ENCODE measurements at places on chromosomes 6 and 20. TPM values are rescaled to one million over a fixed set of nuclear protein-coding genes. Genes with fewer than 3 reads are reported as not detected.

SPDEF gene
- total RNA-seq, result 7.9 TPM

TCF15 gene
- not detected for total RNA-seq

GRCh38 chr6:30769088-30769852, 24.9 kb upstream of the IER3 start:
- peaks cover 26% of the 10 kb centered on the region for H3K36me3 ChIP-seq
- H3K4me3 ChIP-seq, result peak overlapping the region; percentile 53
- H3K27me3 ChIP-seq, result no peaks in the 10 kb centered on the region
- peaks cover 69% of the 10 kb centered on the region for H3K4me1 ChIP-seq
- peak overlapping the region; percentile 93 for H3K27ac ChIP-seq

HFE gene
- total RNA-seq, result 24.9 TPM

DNA sequence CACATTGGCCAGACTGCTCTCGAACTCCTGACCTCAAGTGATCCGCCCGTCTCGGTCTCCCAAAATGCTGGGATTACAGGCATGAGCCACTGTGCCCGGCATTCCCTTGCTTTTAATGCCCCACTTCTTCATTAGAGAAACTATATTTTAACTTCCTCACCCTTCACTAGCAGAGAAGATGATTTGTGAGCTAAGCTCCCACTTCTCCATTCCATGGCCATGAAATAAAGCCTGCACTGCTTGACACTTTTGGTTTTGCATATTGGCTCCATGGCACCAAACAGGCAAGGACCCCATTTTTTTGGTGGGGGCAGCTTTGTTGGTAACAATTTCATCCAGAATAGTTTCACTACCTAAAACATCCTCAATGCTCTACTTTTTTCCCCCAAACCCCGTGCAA, 145.3 kb downstream of the TFAP2B start:
- H3K4me1 ChIP-seq, result no peaks in the 10 kb centered on the region
- no peaks in the 10 kb centered on the region for H3K36me3 ChIP-seq
- no peak for DNase-seq
- no peak overlapping the region for H3K27ac ChIP-seq
- H3K27me3 ChIP-seq, result no peaks in the 10 kb centered on the region

DNA sequence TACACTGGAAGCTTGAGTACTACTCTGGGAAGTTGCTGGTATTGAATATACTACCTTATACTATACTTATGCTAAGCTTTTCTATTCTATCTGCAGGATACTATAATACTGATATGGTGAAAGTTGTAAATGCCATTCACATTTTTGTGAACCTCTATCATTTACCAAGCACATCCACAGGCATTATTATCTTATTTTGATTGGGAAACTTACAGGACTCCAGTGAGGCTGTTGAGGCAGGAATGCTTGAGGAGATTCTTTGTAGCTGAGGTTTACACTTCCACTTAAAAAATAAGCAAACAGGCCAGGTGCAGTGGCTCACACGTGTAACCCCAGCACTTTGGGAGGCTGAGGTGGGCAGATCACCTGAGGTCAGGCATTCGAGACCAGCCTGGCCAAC, 442.9 kb downstream of the QKI start:
- no peak overlapping the region for H3K4me3 ChIP-seq
- DNase-seq, result no peak
- H3K27ac ChIP-seq, result no peak overlapping the region

- DNase-seq, result no peak
- no peaks in the 10 kb centered on the region for H3K4me1 ChIP-seq
- H3K27me3 ChIP-seq, result no peaks in the 10 kb centered on the region
- no peaks in the 10 kb centered on the region for H3K36me3 ChIP-seq
- no peak overlapping the region for H3K4me3 ChIP-seq
- H3K27ac ChIP-seq, result no peak overlapping the region
Measured at GRCh38 chr6:89372506-89372901, 20.0 kb upstream of the UBE2J1 start.

RUNX2 gene
- total RNA-seq, result 0.66 TPM

OR2J3 gene
- not detected for total RNA-seq

GRCh38 chr6:2429460-2429859, 184.1 kb upstream of the GMDS start:
- H3K4me3 ChIP-seq, result no peak overlapping the region
- DNase-seq, result no peak
- no peak overlapping the region for H3K27ac ChIP-seq
- H3K4me1 ChIP-seq, result peaks cover 17% of the 10 kb centered on the region
- H3K36me3 ChIP-seq, result no peaks in the 10 kb centered on the region
- no peaks in the 10 kb centered on the region for H3K27me3 ChIP-seq

DNA sequence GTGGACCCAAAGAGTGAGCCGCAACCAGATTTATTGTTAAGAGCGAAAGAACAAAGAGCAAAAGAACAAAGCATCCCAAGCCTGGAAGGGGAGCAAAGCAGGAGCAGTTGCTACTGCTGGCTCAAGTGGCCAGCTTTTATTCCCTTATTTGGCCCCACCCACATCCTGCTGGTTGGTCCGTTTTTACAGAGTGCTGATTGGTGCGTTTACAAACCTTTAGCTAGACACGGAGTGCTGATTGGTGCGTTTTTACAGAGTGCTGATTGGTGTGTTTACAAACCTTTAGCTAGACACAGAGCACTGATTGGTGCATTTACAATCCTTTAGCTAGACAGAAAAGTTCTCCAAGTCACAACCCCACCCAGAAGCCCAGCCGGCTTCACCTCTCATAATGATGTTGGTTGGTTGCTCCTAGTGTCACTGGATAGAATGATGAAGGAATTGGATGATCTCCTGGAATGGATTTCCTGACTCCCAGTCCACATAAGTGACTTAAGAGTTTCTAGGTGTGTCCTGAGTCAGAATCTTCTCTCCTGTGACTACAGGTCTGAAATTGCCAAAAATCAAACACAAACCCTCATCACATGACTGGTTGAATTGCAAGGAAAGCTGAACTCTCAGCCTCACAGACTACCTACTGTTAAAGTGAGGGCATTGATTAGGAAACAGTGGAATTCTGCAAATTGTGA, 52.1 kb upstream of the CAP2 start:
- no peak overlapping the region for H3K4me3 ChIP-seq
- no peaks in the 10 kb centered on the region for H3K36me3 ChIP-seq
- H3K4me1 ChIP-seq, result no peaks in the 10 kb centered on the region
- H3K27ac ChIP-seq, result no peak overlapping the region
- no peaks in the 10 kb centered on the region for H3K27me3 ChIP-seq
- DNase-seq, result no peak

ARHGAP40 gene
- total RNA-seq, result 8.3 TPM

- no peaks in the 10 kb centered on the region for H3K4me1 ChIP-seq
- no peaks in the 10 kb centered on the region for H3K27me3 ChIP-seq
- no peak overlapping the region for H3K4me3 ChIP-seq
- DNase-seq, result no peak
- no peak overlapping the region for H3K27ac ChIP-seq
Measured at GRCh38 chr20:9103955-9104354, 35.1 kb downstream of the PLCB4 start.

GRCh38 chr6:138648127-138648526, 125.4 kb upstream of the CCDC28A start:
- no peaks in the 10 kb centered on the region for H3K4me1 ChIP-seq
- no peak for DNase-seq
- H3K4me3 ChIP-seq, result no peak overlapping the region
- no peaks in the 10 kb centered on the region for H3K27me3 ChIP-seq
- H3K27ac ChIP-seq, result no peak overlapping the region

- H3K27ac ChIP-seq, result no peak overlapping the region
- DNase-seq, result no peak
- peaks cover 18% of the 10 kb centered on the region for H3K4me1 ChIP-seq
- H3K4me3 ChIP-seq, result no peak overlapping the region
Measured at GRCh38 chr6:27128311-27129094, 119.0 kb upstream of the PRSS16 start.

CNKSR3 gene
- 4.0 TPM for total RNA-seq

DNA sequence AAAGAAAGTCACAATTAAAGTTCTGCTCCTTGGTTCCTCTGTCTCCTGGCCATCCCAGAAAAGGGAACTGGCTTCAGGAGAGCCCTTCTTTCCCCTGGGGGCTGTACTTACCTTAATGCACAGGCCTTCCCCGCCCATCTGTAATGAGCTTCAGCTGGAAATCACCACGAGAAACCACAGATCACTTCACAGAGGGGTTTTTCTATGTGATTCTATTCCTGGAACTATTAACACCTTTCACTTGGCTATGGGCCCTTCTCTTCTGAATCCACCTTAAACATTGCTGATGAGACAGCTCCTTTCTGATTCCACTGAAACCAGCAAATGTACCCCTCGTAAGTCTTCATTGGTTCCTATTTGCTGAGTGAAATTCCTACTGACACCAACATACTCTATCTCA, 80.7 kb downstream of the FOXF2 start:
- DNase-seq, result no peak
- peaks cover 99% of the 10 kb centered on the region for H3K27me3 ChIP-seq
- no peak overlapping the region for H3K4me3 ChIP-seq
- no peak overlapping the region for H3K27ac ChIP-seq
- H3K4me1 ChIP-seq, result no peaks in the 10 kb centered on the region

CNR1 gene
- 0.31 TPM for total RNA-seq

GRCh38 chr6:23985015-23985414, 141.0 kb upstream of the NRSN1 start:
- DNase-seq, result no peak
- H3K36me3 ChIP-seq, result no peaks in the 10 kb centered on the region
- no peak overlapping the region for H3K27ac ChIP-seq
- H3K4me1 ChIP-seq, result no peaks in the 10 kb centered on the region
- H3K27me3 ChIP-seq, result no peaks in the 10 kb centered on the region
- no peak overlapping the region for H3K4me3 ChIP-seq

DNA sequence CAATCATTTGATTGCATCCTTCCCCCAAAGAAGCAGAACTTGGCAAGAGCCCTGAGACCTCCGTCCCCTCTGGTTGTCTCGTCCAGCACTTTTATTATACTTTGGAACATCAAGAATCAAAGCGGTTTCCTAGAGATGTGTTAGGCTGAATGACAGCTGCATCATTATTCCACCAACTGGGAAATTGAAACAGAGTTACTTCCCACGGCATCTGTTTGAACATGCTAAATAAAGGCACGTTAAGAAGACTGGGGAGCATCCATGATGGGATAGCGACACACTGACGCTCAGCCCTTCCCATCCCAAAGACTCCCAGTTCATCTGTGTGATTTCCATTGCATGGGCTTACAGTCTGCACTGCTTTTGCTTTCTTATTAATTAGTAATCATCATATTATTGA, 147.8 kb downstream of the TBC1D7 start:
- peaks cover 45% of the 10 kb centered on the region for H3K27me3 ChIP-seq
- H3K4me1 ChIP-seq, result no peaks in the 10 kb centered on the region
- no peaks in the 10 kb centered on the region for H3K36me3 ChIP-seq
- DNase-seq, result no peak

DNA sequence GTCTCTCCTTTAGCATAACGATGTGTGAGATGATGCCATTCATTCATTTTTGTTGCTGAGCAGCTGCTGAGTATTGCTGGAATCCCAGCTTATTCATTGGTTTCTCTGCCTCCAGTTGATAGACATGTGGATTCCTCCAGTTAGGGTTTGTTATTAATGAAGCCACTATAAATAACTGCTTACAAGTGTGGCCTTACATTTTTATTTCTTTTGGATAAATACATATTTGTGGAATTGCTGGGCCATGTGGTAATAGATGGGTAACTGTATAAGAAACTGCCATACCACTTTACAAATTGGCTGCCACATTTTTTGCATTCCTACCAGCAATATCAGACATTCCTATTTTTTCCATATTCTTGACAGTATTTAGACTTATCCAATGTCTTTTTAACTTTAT, 2.6 kb upstream of the HLA-B start:
- DNase-seq, result no peak
- H3K27ac ChIP-seq, result no peak overlapping the region
- no peaks in the 10 kb centered on the region for H3K4me1 ChIP-seq
- peaks cover 76% of the 10 kb centered on the region for H3K27me3 ChIP-seq

F13A1 gene
- total RNA-seq, result not detected

GRCh38 chr20:17142666-17143065, 84.2 kb upstream of the PCSK2 start:
- no peak overlapping the region for H3K27ac ChIP-seq
- H3K4me3 ChIP-seq, result no peak overlapping the region
- no peaks in the 10 kb centered on the region for H3K36me3 ChIP-seq
- H3K4me1 ChIP-seq, result no peaks in the 10 kb centered on the region

HSPA1B gene
- total RNA-seq, result 705 TPM

NT5DC1 gene
- total RNA-seq, result 45.2 TPM

GRCh38 chr6:78771586-78771985, 95.8 kb upstream of the IRAK1BP1 start:
- H3K4me3 ChIP-seq, result no peak overlapping the region

GRCh38 chr20:44054118-44054517, 132.9 kb downstream of the JPH2 start:
- no peak for DNase-seq
- H3K4me1 ChIP-seq, result no peaks in the 10 kb centered on the region
- H3K36me3 ChIP-seq, result no peaks in the 10 kb centered on the region
- H3K4me3 ChIP-seq, result no peak overlapping the region
- peaks cover 88% of the 10 kb centered on the region for H3K27me3 ChIP-seq
- H3K27ac ChIP-seq, result no peak overlapping the region

MAS1 gene
- total RNA-seq, result not detected

Measured in Calu3 (cell line).